ENCODE measurements at places on chromosomes 7 and 10.

GRCh38 chr10:33336582-33337325, 2.3 kb upstream of the NRP1 start:
- no peak for DNase-seq

DNA sequence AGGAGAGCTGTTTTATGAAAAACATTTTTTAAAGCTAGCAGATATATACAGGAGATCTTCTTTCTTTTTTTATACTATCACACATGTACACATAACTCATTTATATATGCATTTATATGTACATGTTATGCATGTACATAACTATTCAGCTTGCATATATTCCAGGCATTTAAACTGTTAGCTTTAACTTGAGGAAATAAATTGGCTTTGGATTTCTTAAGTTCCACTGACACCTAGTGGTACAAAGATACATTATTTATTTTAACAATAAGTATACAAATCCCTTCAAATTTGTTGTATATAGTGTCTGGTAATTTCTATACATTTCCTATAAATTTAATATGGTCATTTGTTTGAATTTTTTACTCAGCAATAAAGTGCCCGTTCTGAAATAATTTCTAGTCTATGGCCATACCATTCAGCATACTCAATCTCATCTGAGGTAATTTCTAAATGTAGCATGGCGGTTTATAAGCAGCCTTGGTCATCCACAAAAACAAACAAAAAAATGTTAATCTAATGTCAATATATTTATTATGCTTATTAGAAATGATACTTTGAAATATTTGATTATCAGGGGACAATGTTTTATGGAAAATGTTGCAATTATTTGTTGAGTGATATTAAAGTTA, 11.6 kb downstream of the ZDHHC6 start:
- DNase-seq, result peak; percentile 71

- DNase-seq, result no peak
Measured at GRCh38 chr10:6211671-6212635, 9.2 kb downstream of the PFKFB3 start.

GRCh38 chr7:30505174-30505697, 607 bp upstream of the GGCT start:
- no peak for DNase-seq

DNA sequence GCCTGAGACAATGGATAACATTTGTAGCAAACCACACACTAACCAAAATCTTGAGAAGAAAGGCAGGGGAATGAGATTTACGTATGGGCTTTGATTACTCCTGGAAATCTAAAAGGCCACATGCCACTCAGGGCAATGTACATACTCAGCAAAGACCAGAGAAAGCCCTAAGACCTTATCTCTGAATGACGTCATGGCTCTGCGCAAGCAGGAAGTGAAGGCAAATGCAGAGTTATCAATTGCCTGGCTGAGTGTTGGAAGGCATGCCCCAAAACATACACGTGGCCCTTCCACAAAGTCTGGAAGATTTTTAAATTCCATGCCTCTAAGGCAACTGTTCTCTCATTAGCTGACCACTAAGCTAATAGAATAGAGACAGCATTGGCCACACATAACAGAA, 90.9 kb upstream of the NRBF2 start:
- DNase-seq, result no peak

DNA sequence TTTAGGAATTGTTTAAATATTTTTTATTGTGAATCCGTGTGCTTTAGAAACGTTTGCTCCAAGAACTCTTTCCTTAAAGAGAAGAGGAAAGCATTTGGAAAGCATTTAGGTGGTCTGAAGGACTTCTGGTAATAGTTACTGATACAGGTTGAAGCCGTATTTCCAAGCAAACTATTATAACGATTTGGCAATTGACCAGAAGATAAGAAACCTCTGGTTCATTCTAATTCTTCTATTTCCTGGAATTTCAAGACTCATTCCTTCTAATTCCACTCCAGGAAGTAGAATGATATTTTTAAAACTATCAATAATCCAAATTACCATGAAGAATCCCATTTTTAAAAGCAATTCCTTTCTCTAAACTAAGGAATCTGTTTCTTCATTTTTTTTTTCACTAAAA, 158.9 kb upstream of the AGR3 start:
- no peak for DNase-seq

- no peak for DNase-seq
Measured at GRCh38 chr7:12765431-12766100, 78.1 kb downstream of the ARL4A start.

- no peak for DNase-seq
Measured at GRCh38 chr7:24778543-24779282, 21.4 kb upstream of the GSDME start.

GRCh38 chr10:34359435-34359813, 455.7 kb downstream of the PARD3 start:
- DNase-seq, result no peak

- no peak for DNase-seq
Measured at GRCh38 chr10:100828738-100829096, 83.3 kb downstream of the PAX2 start.

GRCh38 chr10:132506711-132507408, 30.7 kb upstream of the INPP5A start:
- no peak for DNase-seq

GRCh38 chr10:58952747-58953466, 223.5 kb upstream of the PHYHIPL start:
- peak; percentile 31 for DNase-seq

GRCh38 chr10:131892806-131893675, 7.8 kb upstream of the PPP2R2D start:
- DNase-seq, result no peak

DNA sequence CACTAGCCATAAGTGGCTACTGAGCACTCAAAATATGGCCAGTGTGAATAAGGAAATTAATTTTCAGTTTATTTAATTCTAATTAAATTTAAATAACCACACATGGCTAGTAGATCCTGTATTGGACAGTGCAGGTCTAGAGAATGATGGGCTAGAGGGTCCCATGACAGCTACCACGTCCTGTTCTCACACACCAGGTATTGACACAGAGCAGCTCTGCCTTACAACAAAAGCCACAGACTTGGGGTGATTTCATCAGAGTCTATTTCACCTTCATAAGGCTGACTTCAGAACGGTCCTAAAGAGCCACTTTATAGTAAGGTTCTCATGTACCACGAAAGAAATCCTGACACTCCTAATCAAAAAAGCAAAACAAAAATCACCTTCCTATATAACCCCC, 111.3 kb downstream of the UBE2H start:
- DNase-seq, result no peak

DNA sequence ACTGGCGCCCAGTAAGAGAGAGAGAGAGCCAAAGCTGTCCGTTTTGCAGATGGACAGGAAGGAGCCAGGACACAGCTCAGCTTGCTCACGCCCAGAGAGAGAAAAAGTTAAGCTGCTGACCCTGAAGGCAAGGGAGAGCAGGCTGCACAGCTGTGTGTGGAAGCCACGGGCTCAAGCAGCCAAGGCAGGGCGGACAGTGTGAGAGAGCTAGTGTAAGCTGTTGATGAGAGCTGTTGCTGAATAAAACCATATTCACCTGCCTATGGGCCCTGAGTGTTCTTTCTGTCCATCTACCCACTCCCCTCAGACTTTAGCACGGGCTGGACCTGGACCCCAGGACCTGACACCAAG, 5.4 kb downstream of the INMT start:
- DNase-seq, result no peak

DNA sequence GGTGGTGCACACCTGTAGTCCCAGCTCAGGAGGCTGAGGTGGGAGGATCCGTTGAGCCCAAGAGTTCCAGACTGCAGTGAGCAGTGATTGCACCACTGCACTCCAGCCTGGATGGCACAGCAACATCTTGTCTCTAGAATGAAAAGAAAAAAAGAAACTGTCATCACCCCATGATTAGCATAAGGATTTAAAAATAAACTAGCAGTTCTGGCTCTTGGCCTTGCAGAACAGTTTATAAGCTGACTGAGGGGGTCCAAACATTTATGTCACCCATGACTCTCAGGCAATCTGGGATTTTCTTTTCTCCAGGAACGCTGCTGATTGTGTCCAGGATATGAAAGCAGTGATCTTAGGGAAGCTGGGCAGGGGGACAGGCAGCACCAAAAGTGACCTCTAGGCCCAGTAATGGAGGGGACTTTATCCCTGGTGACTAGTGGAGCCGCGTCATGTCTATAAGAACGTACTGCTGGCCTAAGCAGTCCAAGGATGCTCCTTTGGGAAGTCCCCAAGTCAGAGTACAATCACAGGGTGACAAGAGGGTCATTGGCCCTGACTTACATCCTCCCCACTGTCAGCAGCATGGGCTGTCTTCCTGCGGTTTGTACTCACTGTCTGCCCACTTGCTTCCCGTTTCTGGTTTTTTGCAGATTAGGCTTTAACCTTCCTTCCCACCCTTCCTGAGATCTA, 177.4 kb downstream of the ARHGAP12 start:
- no peak for DNase-seq

DNA sequence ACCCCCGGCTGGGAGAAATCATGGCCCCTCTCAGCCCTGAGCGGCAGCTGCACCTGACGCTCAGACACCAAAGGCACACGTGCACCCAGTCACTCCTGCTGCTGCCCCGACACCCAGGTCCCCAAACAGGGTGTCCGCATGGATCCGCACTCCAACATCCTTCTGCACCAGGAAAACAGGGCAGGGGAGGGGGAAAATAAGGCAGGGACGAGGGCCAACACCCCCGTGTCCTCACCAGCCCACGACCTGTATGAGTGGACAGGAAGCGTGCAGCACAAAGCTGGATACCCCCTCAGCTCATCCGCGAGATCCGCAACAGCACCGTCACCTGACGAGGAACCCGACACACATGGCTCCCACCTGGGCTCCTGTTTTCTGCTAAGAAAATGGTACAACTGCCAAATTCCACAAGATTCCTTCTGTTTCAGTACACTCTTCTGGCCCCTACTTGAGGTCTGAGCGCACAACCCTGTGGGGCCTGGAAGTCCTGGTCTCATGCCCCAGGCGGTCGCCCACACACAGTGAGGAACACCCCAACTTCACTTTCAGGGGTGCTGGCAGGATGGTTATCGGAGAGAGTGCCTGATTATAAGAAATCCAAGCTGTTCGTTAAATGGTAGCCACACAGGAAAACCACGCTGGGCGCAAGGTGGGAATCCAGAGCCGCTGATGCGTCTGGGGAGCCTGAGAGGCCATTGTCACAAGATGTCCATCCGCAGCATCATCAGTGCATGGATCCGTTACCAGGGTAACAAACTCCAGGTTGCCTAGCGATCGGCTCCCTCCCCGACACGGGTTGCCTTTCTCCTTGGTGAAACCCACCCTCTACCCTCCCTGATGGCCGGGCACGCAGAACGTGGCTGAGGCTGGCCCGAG, 63.6 kb downstream of the ZRANB1 start:
- no peak for DNase-seq

DNA sequence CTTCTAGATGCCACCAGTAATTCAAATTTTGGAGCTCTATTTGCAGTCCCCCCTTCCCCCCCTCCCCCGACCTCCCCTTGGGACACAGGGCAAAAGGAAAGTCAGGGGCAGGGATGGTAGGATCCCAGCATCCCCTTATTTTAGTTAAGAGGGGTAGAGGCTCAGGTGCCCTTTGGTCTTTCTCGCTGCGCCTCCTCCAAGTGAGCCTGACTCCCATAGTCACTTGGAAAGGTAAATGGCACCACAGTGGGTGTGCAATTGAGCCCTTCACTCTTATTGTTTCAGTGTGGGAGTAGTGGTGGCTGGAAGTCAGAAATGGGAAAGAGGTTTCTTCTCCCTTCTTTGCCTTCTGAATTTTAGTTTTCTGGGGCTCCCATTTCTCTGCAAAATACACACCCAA, 8.2 kb upstream of the FEZF1 start:
- DNase-seq, result no peak

- DNase-seq, result peak; percentile 37
Measured at GRCh38 chr7:34165927-34166550, 260.7 kb downstream of the BMPER start.
